ENCODE measurements at places on chromosomes 12 and 14.

GRCh38 chr12:2851931-2852330 is 4.9 kb downstream of the TEX52 start:
- DNase-seq: no peak

- DNase-seq: no peak
These were observed 9.1 kb downstream of the EID3 start for GRCh38 chr12:104312654-104313053.

- DNase-seq: no peak
These were observed 26.1 kb upstream of the PPP2R5C start for GRCh38 chr14:101735453-101735852.

GRCh38 chr12:16670456-16671050 is 64.6 kb upstream of the LMO3 start:
- no peak for DNase-seq

GRCh38 chr14:79091381-79091963 is 921.3 kb downstream of the NRXN3 start:
- no peak for DNase-seq

DNA sequence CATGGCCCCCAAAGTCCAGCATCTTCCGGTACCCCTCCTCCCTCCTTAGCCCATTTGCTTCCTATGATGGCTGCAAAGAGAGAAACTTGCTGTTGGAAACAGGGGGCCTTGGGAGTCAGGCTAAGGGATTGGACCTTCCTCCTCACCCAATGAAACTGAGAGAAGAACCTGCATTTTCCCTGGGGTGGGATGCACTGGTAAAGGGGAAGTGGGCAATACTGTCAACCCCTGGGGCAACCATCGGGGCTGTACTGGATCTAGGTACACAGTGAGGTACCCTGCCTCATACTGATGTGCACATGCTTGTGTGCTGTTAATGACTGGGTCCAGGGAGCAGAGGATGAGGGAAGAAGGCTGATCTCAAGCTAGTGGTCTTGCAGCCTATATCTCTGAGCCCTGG is 11.0 kb upstream of the JPH4 start:
- no peak for DNase-seq

GRCh38 chr14:29348504-29348903 is 579.1 kb downstream of the PRKD1 start:
- no peak for DNase-seq

- no peak for DNase-seq
These were observed 94.1 kb downstream of the PHETA1 start for GRCh38 chr12:111274777-111275176.

- DNase-seq: no peak
These were observed at the start of gene FGF6 for GRCh38 chr12:4445156-4446101. FGF6 (minus strand) TSS chr12:4445815; CDS start chr12:4445570, 245 bp downstream.

DNA sequence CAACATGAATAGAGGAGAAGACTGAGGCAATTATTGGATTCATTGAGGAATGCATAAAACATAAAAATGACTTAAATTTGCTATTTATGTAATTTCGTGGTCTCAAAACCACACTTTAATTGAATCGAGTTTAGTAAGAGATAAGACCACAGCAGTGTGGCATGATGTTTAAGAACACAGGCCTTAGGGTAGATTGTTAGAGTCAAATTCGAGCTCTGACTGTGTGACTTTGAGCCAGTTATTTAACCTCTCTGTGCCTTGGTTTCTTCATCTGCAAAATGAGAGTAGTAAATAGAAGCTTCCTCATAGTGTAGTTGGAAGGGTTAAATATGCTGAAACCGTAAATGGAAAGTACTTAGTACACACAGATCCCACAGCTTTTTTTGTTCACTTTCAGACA is 9.3 kb upstream of the SSTR1 start:
- no peak for DNase-seq

DNA sequence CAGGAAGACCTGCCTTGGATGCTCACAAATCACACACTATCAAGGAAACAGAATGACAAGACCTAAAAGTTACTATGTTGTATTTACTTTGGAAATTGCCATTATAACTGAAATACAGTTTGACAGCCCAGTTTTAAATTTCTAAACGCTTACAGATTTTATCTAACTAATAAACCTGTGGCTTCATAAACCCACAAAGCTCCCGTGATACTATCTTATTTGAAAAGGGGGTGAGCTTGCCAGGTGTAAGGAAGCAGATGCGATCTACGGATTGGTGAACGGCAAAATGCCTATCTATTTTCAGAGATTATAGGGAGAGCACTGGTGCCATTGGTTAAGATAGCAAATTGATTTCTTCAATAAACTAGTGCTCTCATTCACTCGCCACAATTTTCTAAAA is 485.5 kb downstream of the BCAT1 start:
- no peak for DNase-seq

DNA sequence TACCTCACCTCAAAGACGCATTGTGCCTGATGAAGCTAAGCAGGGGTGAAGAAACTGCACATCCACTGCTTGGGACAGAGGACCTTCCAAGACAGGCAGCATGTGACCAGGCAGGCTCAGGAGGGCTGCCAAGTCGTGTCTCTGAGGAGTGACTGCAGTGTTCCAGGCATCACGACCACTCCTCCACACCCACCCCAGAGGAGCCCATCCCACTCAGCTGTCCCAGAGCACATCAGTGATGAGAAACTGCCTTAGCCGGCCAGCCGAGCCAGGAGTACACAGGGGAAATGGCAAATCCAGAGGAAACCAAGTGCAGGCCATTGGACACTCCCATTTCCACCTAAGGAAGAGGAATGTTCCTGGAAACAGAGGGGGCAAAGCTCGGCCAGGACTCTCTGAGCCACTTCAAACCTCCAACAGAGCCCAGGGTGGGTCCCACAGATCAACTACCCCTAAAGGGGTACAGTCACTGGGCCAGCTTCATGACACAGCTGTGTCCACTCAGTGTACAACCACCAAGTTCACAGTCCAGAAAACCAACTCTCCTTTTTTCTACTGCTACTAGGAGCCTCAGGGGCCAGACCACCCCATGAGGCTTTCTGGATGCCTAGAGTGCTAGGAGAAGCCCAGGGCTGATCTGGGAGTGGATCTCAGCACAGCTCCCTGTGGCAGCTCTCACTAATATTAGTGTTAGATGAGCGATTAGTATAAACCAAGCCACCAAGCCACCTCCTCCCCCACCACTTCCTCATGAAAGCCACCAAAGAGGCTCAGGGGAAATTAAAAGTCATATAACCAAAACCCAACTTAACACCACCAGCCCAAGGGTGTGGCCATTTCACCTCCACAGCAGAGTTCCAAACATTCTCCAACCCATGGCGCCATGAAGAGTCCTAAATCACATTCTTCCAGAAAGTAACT is 15.4 kb downstream of the PXN start:
- DNase-seq: no peak

DNA sequence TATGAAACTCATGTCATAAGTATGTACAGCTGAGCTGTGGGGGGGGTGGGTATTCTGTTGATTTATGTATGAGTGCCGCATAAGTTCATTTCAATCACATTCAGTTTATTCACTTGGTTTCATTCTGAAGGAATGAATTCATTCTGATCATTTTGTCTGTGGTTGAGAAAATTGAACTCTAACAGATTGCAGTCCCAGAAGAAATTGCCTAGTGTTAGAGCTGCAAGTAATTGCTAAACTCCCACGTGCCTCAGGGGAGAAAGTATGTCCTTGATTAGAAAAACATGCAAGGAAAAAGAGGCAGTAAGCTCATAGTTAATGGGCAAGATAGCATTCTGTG is 442.4 kb upstream of the MGAT4C start:
- no peak for DNase-seq

- no peak for DNase-seq
These were observed 98.9 kb downstream of the RIMBP2 start for GRCh38 chr12:130617219-130617618.

DNA sequence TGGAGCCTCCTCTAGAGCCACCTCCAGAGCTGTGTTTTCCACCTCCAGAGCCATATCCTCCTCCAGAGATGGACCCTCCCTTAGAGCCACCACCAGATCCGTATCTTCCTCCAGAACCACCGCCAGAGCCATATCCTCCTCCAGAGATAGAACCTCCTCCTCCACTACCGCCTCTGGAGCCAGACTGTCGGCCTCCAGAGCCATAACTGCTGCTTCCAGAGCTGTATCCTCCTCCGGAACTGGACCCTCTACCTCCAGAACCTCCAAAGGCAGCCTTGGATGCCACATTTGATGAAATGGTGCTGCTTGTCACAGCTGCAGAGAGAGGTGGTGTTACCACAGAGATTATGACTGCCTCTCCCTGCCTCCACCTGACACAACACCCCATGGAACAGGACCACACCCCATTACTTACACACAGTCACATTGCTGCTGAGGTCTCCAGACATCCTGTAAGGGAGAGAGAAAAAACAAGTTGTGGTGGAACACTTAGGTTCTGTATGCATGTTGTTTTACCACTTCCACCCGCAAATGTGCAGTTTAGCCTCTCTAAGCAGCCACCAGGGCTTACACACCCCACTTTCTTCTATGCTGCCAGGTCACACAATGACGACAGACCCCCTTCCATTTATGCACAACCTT is 6.8 kb downstream of the KRT2 start:
- no peak for DNase-seq

GRCh38 chr12:52151837-52152783 is 39.7 kb downstream of the KRT80 start:
- no peak for DNase-seq

GRCh38 chr12:92145481-92145730 is 240 bp downstream of the BTG1 start:
- DNase-seq: no peak

DNA sequence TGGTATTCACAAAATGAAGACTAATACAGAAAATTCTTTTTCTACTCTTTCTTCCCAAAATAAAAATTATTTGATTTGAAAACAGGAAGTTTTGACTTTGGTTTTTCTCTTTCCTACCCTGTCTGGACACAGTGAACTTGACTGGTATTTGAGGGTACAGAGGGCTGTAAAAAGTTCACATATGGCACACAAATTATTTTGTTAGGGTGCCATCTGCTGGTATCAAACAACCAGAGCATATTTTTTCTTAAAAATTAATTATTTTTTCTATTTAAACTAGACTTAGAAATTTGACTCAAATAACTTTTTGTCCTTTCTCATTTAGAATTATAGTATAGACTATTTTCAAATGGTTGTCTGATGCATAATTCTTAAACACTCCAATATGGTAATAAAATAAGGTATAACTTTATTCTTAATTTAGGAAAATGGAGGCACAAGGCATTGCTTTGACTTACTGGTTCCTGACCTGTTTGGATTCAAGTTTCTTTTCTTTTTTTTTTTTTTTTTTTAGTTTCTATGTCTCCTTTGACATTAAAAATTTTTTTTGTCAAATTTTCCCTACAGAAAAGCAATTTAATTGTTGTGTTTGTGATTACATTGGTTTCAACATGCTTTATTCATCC is 390.6 kb downstream of the PRKD1 start:
- DNase-seq: peak; percentile 24

GRCh38 chr12:28489246-28489645 is 299.0 kb downstream of the CCDC91 start:
- no peak for DNase-seq

- no peak for DNase-seq
These were observed 46.4 kb upstream of the CHST11 start for GRCh38 chr12:104410326-104410725.

DNA sequence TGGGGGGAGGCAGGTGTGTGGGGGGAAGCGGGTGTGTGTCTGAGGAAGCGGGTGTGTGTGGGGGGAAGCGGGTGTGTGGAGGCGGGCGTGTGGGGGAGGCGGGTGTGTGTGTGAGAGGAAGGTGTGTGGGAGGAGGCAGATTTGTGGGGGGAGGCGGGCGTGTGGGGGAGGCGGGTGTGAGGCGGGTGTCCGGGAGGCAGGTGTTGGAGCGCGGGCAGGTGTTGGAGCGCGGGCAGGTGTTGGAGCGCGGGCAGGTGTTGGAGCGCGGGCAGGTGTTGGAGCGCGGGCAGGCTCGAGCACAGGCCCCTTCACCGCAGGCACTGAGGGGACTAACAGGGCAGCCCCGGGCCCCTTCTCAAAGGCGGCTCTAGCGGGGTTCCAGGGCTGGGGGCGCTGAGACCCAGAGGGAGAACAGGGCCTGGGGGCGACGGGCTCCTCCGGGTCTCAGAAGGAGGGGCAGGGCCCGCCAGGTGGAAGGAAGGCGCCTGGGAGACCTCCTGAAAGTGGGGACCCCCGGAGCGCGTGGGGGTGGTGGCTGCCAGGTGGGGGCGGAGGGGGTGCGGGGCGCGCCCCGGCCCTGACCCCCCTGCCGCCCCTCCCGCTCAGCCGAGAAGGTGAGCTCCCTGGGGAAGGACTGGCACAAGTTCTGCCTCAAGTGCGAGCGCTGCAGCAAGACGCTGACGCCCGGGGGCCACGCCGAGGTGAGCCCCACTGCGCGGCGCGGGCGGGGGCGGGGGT is 3.2 kb downstream of the CRIP2 start:
- no peak for DNase-seq

DNA sequence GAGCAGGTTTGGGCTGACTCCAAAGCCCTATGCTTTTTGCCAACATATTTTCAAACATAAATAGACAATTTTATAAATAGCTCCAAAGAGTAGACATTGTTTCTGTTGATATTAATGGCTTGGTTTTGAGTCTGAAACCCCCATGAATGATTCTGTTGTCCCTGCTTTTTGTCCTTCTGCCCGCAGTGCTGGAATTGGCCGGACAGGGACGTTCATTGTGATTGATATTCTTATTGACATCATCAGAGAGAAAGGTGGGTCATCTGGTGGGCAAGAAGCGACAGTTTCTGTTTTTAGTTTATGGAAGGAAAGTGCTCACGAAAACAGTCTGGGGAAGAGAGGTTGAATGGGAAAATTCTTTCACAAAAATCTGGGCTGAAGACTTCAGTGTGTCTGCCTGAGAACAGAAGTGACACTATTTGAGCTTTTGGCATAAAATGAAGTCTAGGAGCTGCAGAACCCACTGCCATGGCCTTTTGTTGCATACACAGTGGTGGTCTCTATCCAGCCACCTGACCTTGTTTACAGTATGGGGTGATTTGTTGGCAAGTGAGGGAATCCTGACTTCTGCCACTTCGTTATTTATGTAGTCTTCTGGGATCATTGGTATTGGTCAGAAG is 69.6 kb downstream of the PTPN11 start:
- no peak for DNase-seq

GRCh38 chr12:38350342-38351174 is 34.0 kb downstream of the ALG10B start:
- DNase-seq: no peak

- DNase-seq: no peak
These were observed 848.7 kb upstream of the FOXG1 start for GRCh38 chr14:27917896-27918295.

DNA sequence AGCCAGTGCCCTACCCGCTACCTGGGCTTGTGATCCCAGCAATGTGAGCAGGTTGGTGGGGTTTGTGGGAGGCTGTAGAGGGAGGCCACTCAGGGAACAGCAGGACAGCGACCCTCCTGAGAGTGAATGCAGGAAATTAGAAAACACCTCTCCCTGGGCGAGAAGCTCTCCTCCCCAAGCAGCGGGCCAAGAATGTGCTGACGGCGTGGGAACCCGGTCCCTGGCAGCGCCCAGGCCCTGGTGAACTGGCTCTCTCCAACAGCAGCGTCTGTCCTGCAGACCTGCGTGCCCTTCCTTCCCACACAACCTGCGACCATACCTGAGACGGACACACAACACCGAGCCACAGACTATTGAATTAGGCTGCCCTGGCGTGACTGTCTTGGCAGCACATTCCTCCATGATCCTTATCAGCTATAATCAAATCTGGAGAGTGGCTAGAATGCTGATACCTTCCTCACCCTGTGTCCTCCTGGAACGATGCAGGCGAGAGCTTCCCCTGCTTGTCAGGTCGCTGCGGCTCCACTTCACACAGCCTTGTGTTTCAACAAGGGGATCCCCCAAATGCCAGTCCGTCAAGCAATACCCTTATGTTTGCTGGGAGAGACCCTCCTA is 114.8 kb upstream of the GSC start:
- DNase-seq: no peak

- DNase-seq: no peak
These were observed 121.2 kb downstream of the CACNA1C start for GRCh38 chr12:2173971-2174370.

- no peak for DNase-seq
These were observed 19.3 kb upstream of the ST8SIA1 start for GRCh38 chr12:22353615-22354325.
